ENCODE measurements at places on chromosomes 2 and 18. TPM values are rescaled to one million over a fixed set of nuclear protein-coding genes. Genes with fewer than 3 reads are reported as not detected.

GRHL1 gene
- 1.1 TPM for total RNA-seq

UGT1A7 gene
- not detected for total RNA-seq

COPS8 gene
- 86.7 TPM for total RNA-seq

FOXI3 gene
- not detected for total RNA-seq

ASXL2 gene
- total RNA-seq: 24.1 TPM

BCL2 gene
- 25.9 TPM for total RNA-seq

DNA sequence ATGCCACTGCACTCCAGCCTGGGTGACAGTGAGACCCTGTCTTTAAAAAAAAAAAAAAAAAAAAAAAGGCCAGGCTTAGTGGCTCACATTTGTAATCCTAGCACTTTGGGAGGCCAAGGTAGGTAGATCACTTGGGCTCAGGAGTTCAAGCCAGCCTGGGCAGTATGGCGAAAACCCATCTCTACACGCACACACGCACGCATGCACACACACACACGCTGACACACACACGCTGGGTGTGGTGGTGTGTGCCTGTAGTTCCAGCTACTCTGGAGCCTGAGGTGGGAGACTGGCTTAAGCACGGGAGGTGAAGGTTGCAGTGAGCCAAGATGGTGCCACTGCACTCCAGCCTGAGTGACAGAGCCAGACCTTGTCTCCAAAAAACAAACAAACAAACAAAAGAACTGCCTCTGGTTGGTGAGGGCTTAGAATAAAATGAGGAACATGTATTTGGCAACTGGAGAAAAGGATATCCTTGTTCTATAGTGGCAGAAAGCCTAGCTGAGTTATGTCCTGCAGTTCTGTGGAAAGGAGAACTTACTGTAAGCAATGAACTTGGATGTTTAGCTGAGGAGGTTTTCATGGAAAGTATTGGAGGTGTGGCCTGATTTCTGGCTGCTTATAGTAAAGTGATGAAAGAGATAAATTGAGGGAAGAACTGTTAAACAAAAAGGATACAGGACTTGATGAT is 34.0 kb downstream of the HAT1 start:
- DNase-seq: no peak

- DNase-seq: no peak
Measured at GRCh38 chr18:10231220-10231619, 223.2 kb upstream of the APCDD1 start.

- no peak for DNase-seq
Measured at GRCh38 chr18:73168236-73168635, 300.4 kb upstream of the NETO1 start.

DNA sequence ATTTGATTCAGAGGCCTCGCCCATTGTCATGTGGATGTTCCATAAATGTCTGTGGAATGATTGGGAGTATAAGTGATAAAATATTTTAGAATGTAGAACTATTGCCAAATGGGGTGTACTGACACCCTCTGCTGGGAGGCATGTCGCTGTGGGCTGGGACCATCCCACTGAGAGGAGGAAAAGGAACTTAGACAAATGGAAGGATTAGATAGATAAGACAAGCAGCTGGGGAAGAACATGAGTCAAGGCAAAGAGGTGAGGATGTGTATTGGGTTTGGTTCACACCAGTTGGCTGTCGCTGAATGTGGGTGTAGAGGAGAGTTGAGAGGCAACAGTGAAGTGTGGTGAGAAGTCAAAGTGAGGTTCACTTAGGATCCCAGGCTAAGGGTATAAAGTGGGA is 4.0 kb downstream of the C2orf74 start:
- no peak for DNase-seq

- no peak for DNase-seq
Measured at GRCh38 chr2:202007015-202007982, 26.4 kb upstream of the FZD7 start.

- DNase-seq: no peak
Measured at GRCh38 chr18:46759890-46760289, 3.0 kb upstream of the ST8SIA5 start.

DNA sequence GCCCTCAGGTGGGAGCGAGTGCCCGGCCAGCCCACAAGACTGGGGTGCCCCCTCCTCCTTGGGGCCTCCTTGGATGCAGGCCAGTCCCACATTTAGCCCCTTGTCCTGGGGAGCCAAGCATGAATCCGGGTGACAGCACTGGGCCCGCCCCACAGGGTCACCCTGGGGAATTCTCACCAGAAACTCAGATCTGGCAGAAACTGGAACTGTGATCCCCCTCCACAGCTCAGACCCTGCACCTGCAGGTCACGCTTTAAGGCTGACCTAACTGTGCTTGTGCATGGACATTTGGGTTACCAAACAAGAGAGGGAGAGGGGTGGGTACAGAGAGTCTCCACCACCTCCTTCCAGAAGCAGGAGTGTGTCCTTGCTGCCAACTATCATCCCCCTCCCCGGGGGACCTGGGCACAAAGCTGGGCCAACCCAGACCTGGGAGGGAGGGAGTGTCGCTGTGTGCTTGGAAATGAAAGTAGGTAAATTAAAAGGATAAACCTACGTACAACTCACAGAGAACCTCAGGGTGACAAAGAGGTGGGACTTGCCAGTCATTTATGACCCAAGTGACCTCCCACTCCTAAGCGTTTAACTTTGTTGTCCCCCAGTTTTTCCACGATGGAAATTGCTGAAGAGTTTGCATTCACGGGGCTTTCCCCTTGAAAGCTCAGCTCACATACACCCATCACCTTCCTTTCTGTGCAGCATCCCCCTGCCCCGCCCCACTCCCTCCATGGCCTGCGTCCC is 9.1 kb downstream of the ITM2C start:
- DNase-seq: no peak

GRCh38 chr2:221518201-221518934 is 53.7 kb downstream of the EPHA4 start:
- no peak for DNase-seq

DNA sequence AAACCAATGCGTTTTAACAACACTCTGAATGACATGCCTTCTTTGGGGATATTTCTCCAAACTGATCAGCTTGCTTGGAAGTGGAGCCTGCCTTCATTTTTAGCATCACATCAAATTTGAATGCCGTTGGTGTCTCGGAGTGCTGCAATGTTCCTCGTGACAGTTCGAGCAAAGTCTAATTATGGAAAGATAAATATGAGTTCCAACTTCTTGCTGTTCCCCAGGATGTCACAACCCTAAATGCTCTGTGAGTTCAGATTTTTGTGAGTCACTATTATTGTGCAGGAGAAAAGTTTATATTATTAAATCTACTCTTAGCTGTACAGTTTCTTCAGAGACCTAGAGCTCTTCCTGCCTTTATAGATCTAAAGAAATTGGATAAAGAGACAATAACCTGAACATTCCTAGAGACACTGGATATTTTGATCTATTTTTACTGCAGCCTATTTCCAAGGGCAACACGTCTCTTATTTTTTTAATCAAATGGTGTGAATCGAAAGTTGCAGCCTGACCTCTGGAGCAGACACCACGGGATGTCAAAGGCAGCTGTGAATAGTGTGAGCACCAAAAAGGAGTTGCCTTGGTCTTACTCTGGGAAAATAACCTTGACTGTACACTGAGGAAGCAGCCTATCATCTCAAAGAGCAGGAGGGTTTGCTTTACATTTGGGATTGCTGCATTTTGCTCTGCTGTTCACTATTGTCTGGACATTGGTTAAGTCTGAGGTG is 330.1 kb downstream of the TDRD15 start:
- no peak for DNase-seq

GRCh38 chr2:46239175-46239846 is 57.9 kb upstream of the EPAS1 start:
- no peak for DNase-seq

- no peak for DNase-seq
Measured at GRCh38 chr2:50513724-50514123, 518.2 kb downstream of the NRXN1 start.

All from cardiac septum (tissue), 1 donor.